NCI-H187 (cell line): ENCODE measurements at places on chromosomes 7 and 10.

DNA sequence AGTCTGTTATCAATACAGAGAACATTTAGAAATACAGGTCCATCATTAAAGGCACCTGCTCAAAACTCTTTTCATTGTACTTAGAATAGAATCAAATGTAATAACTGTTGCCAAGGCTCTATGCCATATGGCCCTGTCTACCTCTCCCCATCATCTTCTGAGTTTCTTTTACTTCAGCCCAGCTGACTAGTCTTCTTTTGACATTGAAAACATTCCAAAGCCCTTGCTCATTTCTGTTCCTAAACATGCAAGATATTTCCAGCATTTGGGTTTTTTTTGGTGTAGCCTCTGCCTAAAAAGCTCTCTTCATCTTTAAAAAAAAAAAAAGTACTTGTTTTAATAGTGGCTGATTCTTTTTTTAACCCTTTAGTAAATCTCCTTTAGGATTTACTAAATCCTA is 165.5 kb upstream of the SMIM30 start:
- no peak for DNase-seq

DNA sequence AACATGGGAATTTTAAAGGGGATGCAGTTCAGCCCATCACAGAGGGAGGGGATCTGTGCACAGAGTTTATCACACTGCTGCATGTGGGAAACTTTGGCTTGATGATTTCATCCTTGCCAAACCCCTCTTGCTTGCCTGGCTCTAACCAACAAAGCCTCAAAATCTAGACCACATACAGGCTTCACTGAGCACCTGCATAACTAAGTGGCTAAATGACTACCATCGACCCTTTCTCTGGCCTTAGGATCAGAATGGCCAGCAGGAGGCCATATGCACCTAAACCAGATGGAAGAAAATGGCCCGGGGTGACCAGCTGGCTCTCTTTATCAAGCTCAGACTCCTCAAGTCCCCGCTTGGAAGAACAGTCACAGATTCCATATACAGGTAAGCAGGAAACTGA is 15.6 kb upstream of the ZNF25 start:
- no peak for DNase-seq

DNA sequence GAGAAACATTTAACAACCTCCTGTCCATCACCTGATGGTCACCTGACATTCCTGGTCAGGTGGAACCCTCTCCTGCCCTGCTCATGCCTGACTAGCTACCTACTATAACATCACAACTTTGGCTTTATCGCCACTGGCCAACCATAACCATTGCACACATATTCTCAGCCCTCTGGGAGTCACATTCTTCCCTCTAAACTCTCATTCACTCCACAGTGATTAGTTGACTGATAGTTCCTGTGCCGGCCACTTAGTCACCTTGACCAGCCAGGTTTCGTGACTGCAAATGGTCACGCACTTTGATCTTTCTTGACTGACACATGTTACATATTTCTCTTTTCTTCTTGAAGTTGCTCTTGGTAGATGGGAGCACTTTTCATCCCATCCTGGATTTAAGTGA is 50.1 kb downstream of the GNAI1 start:
- DNase-seq: no peak

GRCh38 chr7:11343818-11344413 is 370.2 kb downstream of the PHF14 start:
- peak; percentile 13 for DNase-seq

GRCh38 chr10:97771055-97771891 is 526 bp downstream of the SFRP5 start:
- no peak for DNase-seq
